Left renal pelvis (tissue), 4 donors: ENCODE measurements at places on chromosomes 5 and 9.

DNA sequence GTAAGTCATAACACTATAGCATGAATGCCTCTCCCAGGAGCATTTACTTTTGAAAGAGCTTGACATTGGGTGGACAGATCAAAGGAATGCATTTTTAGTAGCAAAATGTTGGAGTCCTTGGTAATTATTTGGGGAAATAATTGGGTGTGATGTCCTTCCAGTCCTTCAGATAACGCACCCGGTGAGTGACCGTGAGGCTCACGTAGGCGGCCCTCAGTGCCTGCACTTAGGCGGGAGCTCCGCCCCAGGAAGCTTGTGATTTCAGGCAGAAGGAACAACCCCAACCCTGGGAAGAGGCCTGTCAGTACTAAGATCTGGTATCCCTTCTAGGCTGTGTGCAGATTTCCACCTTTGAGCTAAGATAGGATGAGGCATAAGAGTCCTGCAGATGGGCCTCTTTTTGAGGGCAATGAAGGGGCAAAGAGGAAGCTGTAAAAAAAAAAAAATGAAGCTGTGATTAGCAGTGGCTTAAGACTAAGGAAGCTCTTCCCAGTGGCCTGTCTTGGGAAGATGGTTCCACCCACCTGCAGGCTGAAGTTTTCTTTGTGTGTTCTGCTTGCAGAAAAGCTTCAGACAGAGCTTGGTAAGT is 14.9 kb downstream of the BTNL9 start:
- DNase-seq: no peak

- DNase-seq: no peak
Measured at GRCh38 chr5:112691758-112692157, 45.9 kb upstream of the APC start.

DNA sequence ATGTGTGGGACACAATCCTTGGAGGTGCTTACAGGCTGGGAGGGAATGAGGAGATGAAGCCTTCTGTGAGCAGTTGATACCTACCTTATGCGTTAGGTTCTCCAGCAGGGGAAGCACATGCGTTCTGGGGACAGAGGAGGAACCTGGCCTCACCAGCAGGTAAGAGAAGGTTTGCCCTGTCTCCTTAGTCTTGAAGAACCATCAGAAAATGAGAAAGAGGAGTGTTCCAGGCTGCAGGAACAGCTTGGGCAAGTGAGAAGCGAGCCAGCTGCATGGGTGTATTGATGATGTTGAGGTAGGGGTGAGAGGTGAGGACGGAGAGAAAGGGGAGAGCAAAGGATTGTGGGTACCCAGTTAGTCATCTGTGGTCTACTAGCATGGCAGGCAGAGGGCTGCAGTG is 156.9 kb upstream of the MVB12B start:
- no peak for DNase-seq

DNA sequence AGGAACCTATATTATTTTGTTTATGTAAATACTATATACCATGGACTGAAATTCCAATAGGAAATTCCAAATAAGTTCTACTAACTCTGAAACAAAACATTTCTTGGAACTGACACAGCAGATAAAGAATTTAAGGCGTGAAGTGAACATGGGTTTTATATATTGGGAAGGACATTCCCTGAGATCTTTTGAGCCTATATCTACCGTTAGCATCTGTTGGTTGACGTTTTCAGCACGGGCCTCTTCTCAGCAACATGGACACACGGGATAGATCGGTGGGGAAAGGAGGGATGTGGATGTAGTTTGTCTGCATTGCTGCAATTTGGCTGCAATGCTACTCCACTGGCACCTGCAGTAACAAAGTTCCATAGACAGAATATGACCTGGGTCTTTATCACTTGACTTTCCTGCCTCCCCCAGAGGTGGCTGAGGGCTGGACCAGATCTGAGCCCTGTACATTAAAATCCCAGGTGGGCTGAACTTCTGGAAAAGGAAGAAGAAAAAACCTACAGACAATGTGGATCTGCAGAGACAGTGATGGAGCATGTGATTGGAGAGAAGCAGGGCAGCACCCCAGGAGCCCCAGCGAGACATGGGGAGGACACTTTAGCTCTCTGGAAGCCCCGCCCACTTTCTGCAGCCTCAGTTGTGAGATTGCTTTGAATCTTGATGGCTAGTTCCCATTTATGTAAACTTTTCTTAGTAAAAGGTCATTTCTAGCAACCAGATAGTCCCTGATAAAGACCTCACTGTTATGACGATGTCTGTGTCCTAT is 91.2 kb upstream of the CPEB4 start:
- no peak for DNase-seq

DNA sequence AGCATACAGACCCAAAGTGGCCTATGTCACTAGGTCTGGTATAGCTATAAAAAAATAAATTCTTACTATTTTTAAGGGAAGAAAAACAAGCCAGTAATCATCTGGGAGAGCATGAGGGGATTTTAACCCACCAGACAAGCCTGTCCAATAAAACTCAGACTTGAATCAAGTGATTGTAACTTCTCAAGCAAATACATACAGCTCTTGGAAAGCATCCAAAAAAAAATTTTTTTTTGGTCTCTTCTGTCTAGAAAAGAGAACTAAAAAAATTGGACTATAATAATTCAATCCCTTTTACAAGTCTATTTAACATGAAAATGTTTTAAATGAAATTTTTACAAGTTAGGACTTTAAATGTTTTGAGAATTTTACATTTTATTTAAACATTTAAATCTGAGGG is 61.7 kb downstream of the FBXL17 start:
- no peak for DNase-seq

DNA sequence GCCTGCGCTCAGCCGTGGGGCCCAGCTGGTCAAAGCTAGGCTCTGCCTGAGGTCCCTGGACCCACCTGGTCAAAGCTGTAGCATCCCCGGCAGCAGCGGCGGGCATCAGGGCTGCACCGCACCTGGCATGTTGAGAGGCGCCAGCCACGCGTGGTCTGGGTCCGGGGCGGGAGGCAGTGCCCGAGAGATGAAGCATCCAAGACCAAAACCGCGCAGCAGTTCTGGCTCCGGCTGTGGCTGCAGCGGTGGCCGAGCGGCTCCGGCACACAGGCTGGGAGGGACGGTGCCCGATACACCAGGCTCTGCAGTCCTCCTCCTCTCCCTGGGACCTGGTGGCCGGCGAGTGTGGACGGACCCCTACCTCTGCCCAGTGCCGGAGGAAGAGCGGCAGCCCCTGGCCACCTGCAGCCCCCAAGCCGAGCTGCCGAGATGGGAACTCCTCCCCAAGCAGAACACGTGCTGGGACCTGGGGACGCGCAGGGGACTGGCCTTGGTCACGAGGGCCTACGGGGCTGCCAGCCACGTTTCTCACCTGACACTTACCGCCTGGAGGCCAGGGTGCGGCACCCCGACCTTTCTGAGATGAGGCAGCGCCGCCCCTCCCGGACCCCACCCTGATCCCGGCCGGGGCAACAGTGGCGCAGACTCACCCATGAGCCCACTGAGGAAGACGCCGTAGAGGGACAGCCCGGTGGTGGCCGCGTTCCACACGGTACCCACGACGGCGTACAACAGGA is 33.0 kb downstream of the SLC9A3 start:
- DNase-seq: no peak

DNA sequence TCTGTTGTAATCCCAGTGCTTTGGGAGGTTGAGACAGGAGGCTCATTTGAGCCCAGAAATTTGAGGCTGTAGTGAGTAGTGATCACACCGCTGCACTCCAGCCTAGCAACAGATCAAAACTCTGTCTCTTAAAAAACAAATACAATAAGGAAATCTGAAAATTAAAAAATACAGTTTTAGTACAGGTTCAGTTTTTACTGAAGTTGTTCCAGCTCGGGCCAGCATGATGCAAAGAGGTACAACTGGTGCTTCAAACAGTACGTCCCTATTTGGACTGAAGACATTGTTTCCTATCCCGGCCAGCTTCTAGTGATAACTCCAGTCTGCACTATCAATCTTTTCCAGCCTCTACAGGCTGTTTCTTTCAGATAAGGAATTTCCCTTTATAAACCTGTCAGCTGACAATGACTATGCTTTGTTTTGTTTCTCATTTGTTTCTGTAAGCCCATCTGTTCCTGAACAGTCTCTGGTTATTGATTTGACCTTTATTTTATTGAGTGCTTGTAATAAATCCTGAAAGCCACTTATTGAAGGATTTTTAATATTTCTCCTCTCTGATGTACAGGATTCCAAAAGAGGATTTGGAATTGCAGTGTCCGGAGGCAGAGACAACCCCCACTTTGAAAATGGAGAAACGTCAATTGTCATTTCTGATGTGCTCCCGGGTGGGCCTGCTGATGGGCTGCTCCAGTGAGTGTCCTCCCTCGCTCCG is 41.9 kb downstream of the TJP2 start:
- no peak for DNase-seq

- DNase-seq: peak; percentile 34
Measured at GRCh38 chr5:16456103-16456832, 9.3 kb downstream of the ZNF622 start.

DNA sequence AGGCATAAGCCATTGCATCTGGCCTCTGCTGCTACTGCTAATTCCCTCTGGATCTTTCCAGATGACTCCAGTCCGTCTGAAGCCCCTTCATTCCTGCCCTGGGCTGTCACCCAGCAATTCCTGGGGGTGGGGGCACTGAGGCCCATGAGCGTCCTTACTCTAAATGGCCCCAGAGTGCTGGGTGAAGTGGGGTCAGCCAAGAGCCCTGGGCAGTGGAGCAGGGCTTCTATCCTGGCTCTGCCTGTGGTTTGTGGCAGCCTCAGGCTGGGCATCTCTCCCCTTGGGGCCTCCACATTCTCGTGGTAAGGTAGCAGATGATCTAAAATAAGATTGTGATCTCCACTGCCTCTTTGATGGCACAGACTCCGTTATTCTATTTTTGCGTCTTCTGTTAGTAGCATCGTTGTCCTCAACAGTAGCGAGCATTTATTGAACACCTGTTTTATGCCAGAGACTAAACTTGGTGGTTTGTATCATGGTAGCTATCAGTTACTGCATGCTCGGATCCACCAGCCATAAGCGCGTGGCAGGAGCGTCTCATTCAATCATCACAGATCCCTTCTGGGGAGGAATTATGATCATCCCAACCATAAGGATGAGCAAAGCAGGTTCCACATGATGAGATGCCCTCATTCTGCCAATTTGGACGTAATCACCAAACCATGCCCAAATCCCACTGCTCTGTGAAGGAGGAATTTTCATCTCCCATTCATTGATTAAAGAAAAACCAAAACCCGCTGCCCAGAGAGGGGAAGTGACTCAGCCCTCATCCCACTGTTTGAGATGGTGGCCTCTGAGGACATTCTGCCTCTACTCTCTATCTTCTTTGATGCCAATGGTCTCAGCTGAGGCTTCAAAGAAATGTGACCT is 21.9 kb upstream of the DUSP1 start:
- no peak for DNase-seq

DNA sequence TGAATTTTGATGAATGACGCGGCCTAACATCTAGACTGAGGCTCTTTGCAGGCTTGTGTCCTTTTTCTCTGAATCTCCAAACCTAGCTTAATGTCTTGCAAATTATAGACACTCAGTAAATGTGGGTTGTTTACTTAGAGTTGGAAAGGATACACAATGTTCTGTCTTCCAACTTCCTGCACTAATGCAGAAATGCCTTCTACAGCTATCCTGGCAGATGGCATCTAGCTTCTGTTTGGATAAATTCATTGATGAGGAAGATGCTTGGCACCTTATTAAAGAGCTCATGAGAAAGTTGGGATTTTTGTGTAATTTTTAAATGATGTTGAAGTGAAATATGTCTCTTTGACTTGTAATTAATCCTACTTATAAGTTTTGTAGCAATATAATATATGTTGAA is 1822.2 kb downstream of the MAT2B start:
- DNase-seq: no peak

DNA sequence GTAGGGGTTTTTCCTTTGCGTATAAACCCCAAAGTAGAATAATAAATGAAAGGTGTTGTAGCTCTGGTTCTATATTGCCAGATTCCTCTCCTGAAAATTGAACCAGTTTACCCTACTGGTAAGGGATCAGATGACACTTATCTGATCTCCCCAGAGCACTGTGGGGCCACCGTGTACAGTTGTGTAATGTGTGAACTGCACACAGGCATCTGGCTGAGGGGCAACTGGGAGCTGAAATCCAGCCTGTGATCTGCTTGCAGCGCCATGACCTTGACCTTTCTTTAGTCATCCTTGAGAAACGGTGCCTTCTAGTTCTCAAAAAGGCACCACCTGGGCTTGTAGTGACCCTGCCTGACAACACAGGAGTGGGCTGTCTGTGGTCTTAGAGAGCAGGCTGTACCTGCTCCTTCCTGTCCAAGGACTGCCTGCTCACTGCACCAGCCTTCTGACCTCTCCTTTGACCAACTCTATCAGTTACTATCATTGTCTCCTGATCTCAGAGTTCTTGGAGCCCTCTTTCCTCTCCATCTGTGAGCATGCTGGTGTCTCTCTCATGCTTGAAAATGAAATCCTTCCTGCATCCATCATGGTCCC is 40.2 kb downstream of the PDE6A start:
- no peak for DNase-seq

GRCh38 chr9:76810377-76810957 is 46.2 kb downstream of the PCA3 start:
- peak; percentile 40 for DNase-seq

- DNase-seq: peak; percentile 59
Measured at GRCh38 chr5:38463634-38464521, 92.6 kb downstream of the LIFR start.

GRCh38 chr5:149981206-149981605 is 19.2 kb downstream of the TIGD6 start:
- DNase-seq: no peak

GRCh38 chr5:65811885-65812284 is 89.9 kb downstream of the NLN start:
- DNase-seq: no peak

DNA sequence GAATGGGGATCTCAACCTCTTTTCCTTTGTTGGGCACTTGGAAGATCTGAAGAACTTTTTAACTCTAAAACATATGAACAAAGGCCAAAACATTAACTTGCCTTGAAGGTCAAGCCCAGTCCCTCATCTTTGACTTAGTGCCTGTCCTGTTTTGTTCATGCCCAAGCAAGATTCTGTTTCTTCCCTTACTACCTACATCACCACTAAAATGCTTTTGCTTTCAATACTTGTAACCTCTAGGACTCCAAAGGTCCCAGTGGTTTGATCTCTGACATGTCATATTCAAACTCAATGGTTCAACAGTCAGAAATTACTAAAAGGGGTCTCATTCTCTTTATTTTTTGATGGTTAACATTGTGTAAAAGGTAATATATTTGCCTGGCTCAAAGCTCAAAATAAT is 24.0 kb downstream of the GLRX start:
- no peak for DNase-seq

DNA sequence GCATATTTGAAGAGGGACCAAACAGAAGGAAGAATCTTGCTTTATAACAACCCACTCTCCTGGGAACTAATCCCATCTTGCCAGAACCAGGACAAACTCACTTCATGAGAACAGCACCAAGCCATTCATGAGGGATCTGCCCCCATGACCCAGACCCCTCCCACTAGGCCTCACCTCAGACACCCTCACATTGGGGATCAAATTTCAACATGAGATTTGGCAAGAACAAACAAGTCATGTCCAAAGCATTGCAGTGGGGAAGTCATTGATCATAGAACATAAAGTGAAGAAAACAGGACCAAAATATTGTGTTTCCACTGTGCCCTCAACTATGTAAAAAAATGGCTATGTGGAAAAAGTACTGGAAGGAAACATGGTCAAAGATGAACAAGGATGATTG is 43.9 kb downstream of the MAP1B start:
- no peak for DNase-seq
